ENCODE measurements at places on chromosomes 7 and 10. TPM values are rescaled to one million over a fixed set of nuclear protein-coding genes. Genes with fewer than 3 reads are reported as not detected.

GRCh38 chr7:23691320-23691719 lies 11.3 kb downstream of the FAM221A start:
- no peak for DNase-seq

DNA sequence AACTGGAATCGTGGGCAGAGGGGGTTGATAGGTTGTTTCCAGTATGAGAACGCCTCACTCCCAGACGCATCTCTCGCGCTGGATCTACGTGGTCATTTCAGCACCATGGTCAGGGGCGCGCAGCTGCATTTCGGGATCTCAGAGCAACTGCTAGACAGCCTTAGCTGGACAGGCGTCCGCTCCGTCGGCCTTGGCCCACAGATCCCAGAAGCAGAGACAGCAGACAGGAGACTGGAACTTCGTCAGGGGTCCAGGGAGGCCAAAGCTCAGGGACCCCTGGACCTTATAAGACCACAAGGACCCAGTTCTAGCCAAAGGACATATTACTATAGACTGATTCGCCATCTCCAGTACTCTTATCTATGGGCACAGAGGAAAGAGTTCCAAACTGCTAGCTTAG lies 5.3 kb downstream of the NEUROG3 start:
- peak; percentile 58 for DNase-seq

Gene FAM25A
- not detected for total RNA-seq

DNA sequence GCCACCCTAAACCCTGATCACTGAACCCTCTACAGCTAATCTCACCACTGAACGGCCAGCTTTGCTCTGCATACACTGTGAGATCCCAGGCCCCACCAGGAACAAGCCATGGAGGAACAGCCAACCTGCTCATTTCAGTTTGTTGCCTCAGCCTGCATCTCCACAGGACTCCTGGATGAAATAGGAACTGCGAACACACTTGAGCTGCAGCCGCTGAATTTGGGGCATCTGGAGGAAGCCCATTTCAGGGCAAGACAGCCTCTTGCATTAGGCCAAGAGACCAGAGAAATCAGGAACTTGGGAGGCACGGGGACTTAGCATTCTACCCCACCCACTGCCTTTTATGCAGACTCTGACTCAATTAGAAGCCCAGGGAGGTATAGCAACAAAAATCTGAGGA lies 14.5 kb upstream of the EGR2 start:
- DNase-seq, result no peak

GRCh38 chr7:96330193-96330592 lies 8.3 kb upstream of the SLC25A13 start:
- DNase-seq, result no peak

Gene SORCS3
- total RNA-seq, result not detected

Gene C10orf62
- total RNA-seq, result 1.5 TPM

DNA sequence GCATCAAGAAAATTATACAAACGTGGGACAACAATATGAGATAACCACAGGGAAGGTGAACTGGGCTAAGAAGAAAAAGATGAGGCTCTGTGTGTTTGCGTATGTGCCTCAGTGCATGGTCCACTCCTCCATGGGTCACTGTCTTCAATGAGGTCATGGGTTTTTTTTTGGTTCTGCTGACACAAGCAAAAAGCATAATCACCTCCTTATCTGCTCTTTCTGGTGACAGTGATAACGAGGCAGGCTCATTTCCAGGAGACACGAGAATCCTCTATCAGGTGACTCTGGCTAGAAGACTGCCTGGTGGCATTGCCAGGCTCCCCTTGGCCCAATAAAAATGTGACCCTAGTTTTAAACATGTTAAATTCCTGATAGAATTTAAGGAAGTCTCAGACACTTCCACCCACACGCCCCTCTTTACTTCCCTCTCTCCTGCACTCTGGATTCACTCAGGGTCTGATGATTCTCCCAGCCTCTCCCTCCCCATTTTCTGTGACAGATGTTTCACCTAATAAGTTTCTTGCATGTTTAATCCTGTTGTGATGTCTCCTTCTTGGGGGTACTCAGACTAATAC lies 35.3 kb upstream of the CDCA7L start:
- no peak for DNase-seq

Data from Calu3 (cell line).